Bronchial epithelial cell (primary cell): ENCODE measurements at places on chromosomes 6 and 20.

DNA sequence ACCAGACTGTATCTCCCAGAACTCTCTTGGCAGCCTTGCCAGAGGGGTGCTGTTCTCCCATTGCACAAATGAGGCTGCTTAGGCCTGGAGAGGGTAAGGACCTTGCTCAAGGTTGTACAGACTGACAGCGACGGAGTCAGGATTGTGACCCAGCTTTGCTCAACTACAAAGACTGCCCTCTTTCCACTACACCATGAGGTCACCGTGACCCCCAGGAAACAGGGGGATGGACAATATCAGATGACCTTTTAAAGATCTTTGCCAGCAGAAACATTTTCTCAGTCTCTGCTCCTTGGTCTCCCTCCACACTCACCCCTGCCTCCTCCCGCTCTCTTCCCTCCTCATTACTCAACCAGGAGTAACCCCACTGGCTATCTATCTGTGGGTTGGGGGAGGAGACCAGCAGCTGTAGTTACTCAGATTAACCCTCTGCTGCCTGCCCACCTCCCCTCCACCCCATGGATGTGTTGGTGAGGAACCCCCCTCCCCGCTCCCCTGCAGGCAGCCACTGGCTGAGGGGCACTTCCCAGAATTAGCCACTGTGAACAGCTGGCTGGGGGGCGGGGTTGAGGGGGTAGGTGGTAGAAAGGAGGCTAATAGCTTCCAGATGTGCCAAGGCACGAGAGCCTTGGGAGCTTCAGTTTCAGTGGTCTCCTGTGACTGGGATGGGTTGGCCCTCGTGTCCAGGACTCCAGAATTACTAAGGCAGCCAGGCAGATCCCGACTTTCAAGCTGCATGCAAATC lies 26.9 kb upstream of the MRPS18A start:
- no peak for DNase-seq

DNA sequence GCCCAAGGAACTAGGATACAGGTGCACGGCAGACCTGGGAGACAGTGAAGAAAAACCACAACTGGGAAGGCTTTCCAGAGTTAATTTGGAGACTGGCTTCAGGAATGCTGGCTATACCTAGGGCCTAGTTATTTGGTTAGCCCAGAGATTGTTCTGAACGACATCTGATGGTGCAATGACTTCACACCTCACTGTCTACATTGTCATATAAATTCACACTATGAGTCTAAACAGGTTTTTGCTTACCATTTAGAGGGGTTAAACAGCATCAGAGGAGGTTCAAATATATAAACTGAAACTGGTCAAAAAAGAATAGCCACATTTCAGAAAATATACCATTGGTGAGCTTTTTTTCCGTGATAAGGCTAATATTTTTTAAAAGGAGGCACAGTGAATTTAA lies 16.7 kb downstream of the UBE2V1 start:
- no peak for DNase-seq

DNA sequence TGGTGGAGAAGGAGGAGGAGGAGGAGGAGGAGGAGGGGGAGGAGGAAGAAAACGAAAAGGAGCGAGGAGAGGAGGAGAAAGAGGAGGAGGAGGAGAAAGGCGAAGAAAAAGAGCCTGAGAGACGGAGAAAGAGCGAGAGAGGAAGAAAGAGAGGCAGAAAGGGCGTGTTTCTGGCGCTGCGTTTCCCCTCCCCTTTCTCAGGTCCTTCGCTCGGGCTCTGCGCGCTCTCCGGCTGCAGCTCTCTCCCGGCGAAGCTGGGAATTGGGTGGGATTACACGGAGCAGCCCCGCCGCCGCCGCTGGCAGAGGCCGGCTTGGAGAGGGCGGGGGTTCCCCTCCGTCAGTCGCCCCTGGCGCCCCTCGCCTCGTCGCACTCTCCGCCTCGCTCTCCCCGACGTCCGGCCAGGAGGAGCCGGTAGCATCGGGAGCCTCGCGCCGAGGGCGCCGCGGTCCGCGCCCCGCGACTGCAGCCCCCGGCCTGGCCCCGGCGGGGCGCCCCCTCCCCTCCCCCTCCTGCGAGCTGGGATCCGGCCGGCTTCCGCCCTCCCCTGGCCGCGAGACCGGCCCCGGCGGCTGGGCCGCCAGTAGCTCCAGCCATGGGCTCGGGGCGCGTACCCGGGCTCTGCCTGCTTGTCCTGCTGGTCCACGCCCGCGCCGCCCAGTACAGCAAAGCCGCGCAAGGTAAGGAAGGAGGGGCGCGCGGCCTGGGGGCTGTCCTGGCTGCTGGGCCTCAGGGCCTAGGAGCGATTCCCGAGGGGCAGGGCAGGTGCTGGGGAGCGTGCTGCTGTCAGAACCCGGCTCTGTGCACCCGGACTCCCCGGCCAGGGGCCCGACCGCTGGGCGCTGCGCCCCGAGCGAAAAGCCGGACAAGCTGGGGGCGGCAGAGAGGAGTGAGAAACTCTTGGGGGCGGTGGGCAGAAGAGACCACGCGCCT lies at the start of gene SCUBE3:
TSS of gene SCUBE3 (plus strand) at position 133 of the 933 bp plus-strand sequence. CDS start at position 596, 463 bp downstream.
- peak; percentile 20 for DNase-seq

GRCh38 chr6:73393278-73393677 lies 1.4 kb upstream of the DDX43 start:
- no peak for DNase-seq

GRCh38 chr20:38840894-38841470 lies 35.5 kb downstream of the PPP1R16B start:
- DNase-seq: no peak

DNA sequence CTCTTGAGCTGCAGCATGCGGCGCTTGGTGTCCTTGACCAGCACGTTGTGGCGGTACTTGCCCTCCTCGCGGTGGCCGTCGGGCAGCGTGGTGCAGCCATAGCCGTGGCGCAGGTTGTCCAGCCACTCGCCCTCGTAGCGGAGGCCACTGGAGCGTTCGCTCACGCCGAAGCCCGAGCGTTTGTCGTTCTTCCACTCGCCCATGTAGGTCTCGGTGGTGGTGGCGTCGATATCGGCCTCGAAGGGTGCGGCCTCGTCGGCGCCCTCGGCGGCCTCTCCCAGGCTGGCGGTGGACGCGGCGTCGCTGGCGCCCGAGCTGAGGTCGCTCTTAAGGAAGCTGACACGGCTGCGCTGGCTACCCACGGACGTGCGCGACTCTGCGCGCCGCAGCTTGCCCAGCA lies 27.3 kb downstream of the JPH2 start:
- DNase-seq: no peak

GRCh38 chr20:2364044-2364443 lies 16.7 kb upstream of the TGM6 start:
- DNase-seq: peak; percentile 68

GRCh38 chr6:148620579-148621298 lies 126.1 kb upstream of the UST start:
- no peak for DNase-seq

DNA sequence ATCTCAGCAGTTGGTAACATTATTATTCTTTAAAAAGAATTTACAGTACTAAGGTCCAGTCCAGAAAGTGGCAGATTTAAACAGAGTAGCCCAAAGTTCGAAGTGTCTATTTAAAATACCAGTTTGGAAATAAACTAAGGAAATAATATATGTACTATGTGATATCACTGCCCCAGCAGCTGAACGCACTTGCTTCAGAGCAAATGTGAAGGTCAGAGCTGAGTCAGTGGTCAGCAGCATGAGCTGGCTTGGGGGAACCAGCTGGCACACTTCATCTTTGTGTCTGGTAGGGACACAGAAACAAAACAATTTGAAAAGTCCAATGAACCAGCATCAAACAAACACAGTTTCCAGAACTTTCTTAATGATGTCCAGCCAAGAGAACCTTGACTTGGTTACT lies 15.4 kb downstream of the TMEM14B start:
- DNase-seq: no peak

- DNase-seq: peak; percentile 88
Measured at GRCh38 chr6:80638213-80639055, 532.0 kb downstream of the BCKDHB start.

GRCh38 chr6:23559587-23560343 lies 566.2 kb upstream of the NRSN1 start:
- no peak for DNase-seq

- no peak for DNase-seq
Measured at GRCh38 chr6:105774247-105774646, 311.9 kb upstream of the PRDM1 start.

GRCh38 chr20:52996658-52997057 lies 24.5 kb downstream of the TSHZ2 start:
- DNase-seq: no peak

GRCh38 chr6:40950986-40951698 lies 87.9 kb downstream of the UNC5CL start:
- peak; percentile 73 for DNase-seq

- DNase-seq: no peak
Measured at GRCh38 chr20:573414-574296, 30.1 kb upstream of the CSNK2A1 start.

- DNase-seq: no peak
Measured at GRCh38 chr6:45423824-45424450, 46.2 kb upstream of the SUPT3H start.

DNA sequence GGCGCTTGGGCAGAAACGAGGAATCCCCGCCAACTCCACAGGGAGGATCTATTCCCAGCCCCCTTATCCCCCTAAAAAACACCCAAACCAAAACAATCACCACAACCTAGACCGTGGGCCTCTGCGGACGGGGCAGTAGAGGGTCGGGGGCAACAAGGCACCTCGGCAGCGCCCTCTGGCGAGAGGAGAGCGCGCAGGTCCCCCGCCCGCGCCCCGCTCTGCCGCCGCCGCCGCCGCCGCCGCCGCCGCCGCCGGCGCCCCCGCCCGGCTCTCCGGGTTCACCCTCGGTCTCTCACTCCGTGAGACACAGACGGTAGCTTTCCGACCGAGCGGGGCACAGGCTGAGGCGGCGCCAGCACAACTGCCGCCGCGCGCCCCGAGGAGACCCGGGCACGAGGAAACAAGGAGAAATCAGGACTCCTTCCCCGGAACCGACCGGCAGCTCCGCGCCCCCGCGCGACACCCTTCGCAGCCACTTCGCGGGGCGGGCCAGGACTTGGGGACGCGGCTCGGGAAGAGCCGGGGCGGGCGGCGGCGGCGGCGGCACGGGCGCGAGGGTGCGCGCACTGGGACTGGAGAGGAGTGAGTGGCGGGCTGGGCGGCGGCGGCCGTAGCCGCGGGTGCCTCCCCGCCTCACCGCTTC lies at the start of gene SLC35F1:
TSS of gene SLC35F1 (plus strand) at position 307 of the 643 bp plus-strand sequence.
- DNase-seq: no peak
